HFFc6 (cell line): ENCODE measurements at places on chromosomes 6 and 20.

DNA sequence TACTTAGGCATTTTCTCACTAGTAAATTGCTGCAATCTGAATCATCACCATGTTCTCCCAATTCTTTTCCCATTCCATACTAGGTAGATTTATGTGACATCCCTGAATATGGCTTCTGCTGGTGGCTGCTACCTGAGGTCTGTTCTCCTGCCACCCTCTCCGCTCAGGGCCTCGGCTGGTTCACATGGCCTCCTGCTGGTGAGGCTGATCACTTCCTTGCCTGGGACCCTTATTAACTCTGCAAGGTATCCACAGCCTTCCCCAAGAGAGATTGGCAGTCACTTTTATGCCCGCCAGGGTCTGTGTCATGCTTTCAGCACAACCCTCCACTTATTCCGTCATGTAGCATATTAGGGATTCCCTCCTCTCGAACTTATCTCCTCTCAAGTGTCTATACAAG, 424.5 kb upstream of the FLRT3 start:
- no peak for DNase-seq

DNA sequence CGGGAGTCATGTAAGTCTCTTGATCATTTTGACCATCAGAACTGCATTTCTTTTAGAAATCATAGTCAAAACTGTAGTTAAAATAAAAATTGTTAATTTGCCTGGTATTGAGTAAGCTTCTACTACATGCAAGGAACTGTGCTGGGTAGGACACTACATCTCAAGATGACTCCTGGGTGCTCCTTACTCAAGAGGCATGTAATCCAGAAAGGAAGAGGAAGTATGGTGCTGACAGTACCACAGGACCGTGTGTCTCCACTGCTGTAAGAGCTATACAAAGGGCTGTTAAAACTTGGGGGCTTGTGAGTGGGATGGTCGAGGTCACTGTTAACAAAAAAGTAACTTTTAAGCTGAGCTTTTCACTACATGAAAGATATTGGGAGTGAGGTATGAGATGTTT, 508.3 kb upstream of the SOX4 start:
- no peak for DNase-seq

DNA sequence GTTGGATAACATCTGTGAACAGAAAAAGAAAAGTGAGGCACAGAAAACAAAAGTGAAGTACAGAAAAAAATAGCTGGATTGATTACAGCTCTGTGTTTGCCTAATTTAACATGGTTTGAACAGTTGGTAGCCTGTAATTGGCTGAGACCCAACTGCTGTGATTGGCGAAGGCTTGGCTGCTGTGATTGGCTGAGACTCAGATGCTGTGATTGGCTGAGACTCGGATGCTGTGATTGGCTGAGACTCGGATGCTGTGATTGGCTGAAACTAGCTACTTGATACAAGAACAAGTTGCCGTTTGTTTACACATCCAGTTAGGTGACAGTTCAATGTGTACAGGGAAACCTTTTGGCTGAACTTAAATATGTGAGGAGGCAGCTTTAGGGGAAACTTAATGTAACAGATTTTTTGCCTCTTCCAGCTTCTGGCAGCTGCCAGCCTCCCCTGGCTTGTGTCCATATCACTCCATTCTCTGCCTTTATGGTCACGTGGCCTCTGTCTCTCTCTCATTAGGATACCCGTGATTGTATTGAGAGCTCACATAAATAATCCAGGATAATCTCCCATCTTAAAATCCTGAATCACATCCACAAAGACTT, 223.4 kb upstream of the FOXA2 start:
- DNase-seq: no peak

DNA sequence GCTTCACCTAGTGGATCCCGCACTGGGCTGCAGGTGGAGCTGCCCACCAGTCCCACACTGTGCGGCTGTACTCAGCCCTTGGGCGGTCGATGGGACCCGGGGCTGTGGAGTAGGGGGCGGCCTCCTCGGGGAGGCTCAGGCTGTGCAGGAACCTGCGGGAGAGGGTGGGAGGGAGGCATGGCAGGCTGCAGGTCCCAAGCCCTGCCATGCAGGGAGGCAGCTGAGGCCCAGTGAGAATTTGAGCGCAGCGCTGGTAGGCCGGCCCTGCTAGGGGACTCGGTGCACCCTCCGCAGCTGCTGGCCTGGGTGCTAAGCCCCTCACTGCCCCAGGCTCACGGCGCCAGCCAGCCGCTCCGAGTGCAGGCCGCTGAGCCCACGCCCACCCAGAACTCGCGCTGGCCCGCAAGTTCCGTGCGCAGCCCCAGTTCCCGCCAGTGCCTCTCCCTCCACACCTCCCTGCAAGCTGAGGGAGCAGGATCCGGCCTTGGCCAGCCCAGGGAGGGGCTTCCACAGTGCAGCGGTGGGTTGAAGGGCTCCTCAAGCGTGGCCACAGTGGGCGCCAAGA, 1407.6 kb downstream of the EPHA7 start:
- no peak for DNase-seq

GRCh38 chr6:144739873-144740272, 454.7 kb downstream of the UTRN start:
- DNase-seq: no peak
